Retinal pigment epithelial cell (primary cell): ENCODE measurements at places on chromosomes 2 and 18.

- DNase-seq: no peak
Observed at GRCh38 chr2:108377815-108378630, at the start of gene SULT1C4. Gene SULT1C4, plus strand, starts transcription at chr2:108377954. Its CDS starts 384 bp downstream, at chr2:108378338.

GRCh38 chr2:230693411-230693810 is 19.2 kb upstream of the CAB39 start:
- DNase-seq: no peak

DNA sequence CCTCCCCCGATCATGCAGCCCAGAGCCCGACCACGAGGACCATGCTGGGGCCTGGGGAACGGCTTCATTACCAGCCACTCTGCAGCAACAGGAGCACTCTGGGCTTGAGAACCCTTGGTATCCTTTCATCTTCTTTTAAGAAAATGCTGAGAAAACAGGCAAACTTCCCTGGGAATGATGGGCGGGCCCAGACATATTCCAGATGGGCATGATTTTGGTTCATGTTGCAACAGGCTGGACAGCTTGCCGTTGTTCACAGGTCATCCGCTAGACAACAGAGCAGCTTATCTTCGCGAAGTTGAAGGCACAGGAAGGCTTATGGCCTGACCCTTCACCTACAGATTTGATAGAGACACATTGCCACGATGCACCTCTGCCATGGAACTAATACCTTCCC is 121.0 kb downstream of the KLHL29 start:
- DNase-seq: no peak

GRCh38 chr2:98489486-98489885 is 44.8 kb downstream of the INPP4A start:
- no peak for DNase-seq

- no peak for DNase-seq
Observed at GRCh38 chr18:6057604-6058003, 162.3 kb upstream of the TMEM200C start.

- no peak for DNase-seq
Observed at GRCh38 chr2:203584784-203585183, 49.7 kb upstream of the RAPH1 start.

DNA sequence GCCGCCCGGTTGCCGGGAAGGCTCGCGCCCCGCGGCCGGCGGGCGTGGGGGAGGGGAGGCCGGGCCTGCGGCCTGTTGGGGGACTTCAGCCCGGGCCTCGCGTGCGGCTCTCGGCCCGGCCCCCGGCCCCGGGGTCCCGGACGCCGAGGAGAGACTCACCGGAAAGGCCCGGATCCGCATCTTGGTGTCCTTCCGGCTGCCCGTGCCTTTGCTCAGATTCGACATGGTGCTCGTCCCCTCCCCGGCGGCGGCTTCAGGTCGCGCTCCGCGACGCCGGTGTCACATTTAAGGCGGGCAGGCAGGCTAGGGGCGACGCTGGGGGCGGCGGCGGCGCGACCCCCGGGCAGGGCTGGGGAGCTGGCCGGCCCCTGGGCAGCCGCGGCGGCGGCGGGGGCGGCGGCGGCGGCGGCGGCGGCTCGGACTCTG is 365 bp downstream of the CUL3 start:
- no peak for DNase-seq

DNA sequence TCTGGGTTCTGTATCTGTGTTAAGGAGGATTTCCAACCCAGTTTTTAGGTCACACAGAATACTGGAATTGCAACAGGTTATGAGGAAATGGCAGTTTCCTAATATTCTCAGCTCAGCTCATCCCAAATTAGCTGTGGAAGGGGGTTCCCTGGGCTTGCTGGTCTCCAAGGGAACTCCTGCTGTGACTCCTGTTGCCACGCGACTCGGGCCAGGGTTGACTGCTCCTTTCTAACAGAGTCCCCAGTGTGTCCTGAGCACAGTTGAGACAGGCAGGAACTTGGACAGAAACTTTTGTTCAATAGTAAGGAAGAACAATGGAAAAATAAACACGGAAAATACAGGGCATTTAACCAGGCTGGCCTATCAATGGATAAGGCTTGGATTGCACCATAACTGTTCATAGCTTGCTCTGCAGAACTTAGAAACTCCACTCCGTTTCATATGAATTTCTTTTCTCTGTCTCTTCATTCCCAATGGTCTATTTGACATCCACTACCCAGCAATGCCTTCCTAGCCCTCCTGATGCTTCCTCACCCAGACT is 3.8 kb upstream of the ROCK2 start:
- no peak for DNase-seq

DNA sequence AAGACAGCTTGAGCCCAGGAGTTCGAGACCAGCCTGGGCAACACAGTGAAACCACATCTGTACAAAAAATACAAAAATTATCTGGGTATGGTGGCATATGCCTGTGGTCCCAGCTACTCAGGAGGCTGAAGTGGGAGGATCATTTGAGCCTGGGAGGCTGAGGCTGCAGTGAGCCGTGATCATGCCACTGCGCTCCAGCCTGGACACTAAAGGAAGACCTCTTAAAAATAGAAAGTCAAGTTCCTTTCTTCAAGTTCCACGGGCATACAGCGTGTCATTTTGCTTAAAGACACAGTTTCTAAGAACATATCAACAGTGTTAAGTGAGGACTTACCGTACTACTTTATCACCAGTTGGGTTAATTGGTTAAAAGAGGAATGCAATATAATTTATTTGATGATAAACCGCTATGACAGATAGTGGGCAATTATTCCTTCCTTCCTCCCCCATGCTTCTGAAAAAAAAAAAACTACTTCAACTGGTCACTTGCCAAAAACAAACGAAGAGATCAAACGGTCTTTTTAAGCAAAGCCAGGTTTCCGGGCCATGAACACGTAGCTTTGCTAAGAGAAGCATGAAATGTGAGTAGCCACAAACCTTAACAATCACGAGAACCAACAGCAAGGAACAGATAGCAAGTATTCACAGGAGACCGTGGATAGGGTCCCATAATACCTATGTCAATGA is 21.4 kb downstream of the AP1S3 start:
- DNase-seq: peak; percentile 90

GRCh38 chr2:138267161-138267901 is 234.2 kb upstream of the SPOPL start:
- peak; percentile 72 for DNase-seq

GRCh38 chr2:158221063-158222020 is 119.7 kb downstream of the UPP2 start:
- DNase-seq: no peak

GRCh38 chr2:152284398-152284797 is 50.6 kb upstream of the FMNL2 start:
- DNase-seq: peak; percentile 42

- DNase-seq: peak; percentile 6
Observed at GRCh38 chr2:155250800-155251199, 552.3 kb downstream of the KCNJ3 start.

DNA sequence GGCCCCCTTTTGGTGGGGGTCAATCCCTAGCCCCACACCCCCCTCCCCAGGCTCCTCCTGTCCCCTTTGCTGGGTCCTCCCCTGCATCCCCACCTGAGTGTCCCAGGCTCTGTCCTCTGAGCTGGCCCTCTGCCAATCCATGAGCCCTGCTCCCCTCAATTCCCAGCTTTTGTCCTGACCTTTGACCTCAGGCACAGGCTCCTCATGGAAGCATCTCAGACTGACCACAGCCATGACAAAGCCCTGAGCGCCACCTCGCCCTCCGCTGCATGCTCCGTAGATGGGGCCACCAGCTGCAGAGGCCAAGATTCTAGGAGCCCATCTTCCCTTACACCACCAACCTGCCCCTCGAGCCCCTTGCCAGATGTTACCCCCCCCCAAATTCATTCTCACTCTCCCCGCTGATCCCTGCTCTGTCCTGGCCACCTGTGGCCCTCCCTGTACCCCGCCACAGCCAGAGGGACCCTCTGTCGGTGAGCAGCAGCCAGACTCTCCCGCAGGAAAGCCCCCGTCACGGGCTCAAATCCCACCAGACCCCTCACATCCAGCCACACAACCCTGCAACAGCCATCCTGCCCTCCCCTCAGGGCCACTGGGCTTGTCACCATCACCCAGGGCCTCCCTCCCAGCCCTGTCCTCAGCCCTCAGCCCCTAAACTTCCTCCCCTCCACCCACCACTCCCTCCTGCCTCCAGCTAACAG is 206.0 kb downstream of the MGAT5 start:
- DNase-seq: no peak

- DNase-seq: no peak
Observed at GRCh38 chr2:8022908-8023640, 658.8 kb upstream of the ID2 start.

DNA sequence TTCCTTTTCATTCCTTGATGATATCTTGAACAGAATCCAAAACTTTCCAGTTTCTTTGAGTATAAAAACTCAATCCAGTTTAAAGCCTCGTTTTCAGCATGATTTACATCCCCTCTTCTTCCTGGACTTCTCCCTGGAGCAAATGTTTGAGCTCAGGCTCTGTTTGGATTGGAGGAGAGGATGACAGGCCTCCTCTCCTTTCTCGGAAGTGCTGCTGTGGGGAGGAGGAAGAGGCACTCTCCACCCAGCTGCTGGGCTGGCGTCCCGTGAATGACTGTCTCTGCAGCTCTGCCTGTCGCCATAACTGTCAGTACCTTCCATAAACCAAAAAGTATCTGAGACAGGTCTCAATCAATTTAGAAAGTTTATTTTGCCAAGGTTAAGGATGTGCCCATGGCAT is 238.2 kb upstream of the AGAP1 start:
- no peak for DNase-seq

DNA sequence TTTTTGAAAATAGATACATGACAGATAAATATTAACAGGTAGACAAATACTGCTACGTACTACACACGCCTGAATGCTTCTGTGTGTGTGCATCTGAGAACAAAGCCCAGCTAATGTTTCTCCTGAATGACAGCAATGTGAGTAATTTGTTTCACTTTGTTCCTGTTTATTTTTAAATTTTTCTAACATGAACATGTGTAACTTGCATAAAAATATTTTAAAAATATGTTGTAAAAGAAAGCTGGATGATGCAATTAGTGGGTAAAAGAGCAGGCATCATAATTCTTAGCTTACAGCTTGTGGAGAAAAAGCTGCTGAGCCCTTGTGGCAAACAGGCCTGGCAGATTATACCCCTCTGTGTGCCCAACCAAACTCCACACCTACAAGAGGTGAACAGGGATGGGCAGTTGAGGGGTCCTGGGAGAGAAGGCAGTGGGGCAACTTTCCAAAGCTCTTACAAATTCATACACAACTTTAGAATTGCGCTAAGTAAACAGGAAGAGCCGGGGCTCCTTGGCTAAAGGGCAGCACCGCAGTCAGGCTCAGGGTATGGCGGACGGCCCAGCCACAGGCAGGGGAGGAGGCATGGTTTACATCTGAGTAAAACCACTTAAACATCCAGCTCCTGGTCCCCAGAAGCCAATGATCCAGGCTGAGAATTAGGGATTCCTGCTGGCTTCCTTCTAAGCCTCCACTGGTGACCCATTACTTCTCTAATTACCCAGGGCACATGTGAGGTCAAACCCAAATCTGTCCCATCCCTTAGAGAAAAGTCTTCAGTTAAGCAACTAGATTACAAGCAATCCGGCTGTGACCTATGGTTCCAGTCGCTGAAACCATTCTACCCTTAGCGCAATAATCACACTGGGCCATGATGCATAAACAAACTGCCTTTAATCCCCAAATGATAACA is 14.0 kb downstream of the PXDN start:
- DNase-seq: no peak

DNA sequence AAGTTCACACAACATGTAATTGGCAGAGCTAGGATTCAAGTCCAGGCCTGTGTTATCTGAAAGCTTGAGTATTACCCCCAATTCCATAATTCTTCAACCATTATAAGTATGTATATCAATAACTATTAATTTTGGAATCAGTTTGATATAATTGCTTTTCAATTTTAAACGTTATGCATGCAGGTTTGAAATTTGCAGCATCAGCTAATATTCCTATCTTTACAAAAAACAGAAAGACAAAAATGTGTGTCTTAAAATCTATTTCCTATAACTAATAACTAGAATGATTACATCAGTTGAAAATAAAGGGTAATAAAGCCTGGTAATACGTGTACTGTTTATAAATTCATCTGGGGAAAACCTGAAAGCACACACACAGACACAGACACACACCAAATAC is 543.3 kb upstream of the PKDCC start:
- no peak for DNase-seq

- no peak for DNase-seq
Observed at GRCh38 chr2:227539465-227539956, 59.2 kb upstream of the SCYGR2 start.

- DNase-seq: no peak
Observed at GRCh38 chr2:7740114-7740513, 822.9 kb downstream of the RNF144A start.

DNA sequence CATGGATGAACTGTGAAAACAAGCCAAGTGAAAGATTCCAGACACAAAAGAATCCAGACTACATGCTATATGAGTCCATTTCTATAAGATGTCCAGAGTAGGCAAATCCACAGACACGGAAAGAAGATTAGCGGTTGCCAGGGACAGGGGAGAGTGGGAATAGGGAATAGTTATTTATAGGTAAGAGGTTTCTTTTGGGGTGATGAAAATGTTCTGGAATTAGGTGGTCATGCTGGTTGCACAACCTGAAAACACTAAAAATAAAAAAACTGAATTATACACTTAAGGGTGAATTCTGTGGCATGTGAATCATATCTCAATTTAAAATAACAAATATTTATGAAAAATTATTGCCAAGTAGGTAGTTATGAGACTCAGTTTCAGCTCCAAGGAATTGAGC is 168.4 kb downstream of the LTBP1 start:
- no peak for DNase-seq

DNA sequence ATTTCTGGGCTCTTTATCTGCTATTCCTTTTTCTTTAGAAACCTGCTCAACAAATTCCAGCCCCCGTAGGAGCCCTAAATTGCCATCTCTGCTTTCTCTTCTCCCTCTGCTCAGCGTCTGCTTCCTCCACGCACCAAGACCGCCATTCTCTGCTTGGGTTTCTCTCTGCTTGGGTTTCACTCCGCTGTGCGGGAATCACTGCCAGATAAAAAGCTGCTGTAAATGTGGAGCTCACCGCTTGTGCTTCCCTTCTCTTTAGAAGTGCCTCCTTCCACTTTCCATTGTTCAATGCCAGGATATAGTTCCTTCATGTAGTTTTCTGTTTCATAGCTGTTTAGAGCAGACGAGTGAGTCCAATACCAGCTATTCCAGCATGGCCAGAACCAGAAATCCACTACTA is 45.9 kb downstream of the TMEM237 start:
- DNase-seq: no peak

GRCh38 chr18:2797951-2798350 is 48.9 kb upstream of the EMILIN2 start:
- no peak for DNase-seq

- no peak for DNase-seq
Observed at GRCh38 chr18:55105873-55106272, 146.6 kb upstream of the CCDC68 start.
